ENCODE measurements at places on chromosomes 7 and 10.

GRCh38 chr7:105022458-105022857, 8.5 kb downstream of the KMT2E start:
- DNase-seq: no peak

- DNase-seq: no peak
Observed at GRCh38 chr7:129225206-129225930, 538 bp downstream of the AHCYL2 start.

GRCh38 chr7:122140918-122141317, 3.1 kb downstream of the AASS start:
- no peak for DNase-seq

GRCh38 chr10:109894516-109894915, 28.8 kb downstream of the XPNPEP1 start:
- DNase-seq: no peak

- peak; percentile 69 for DNase-seq
Observed at GRCh38 chr10:71966046-71967004, 2.1 kb downstream of the CHST3 start.

GRCh38 chr10:46223626-46224413, 63.0 kb upstream of the ANTXRL start:
- DNase-seq: peak; percentile 67

DNA sequence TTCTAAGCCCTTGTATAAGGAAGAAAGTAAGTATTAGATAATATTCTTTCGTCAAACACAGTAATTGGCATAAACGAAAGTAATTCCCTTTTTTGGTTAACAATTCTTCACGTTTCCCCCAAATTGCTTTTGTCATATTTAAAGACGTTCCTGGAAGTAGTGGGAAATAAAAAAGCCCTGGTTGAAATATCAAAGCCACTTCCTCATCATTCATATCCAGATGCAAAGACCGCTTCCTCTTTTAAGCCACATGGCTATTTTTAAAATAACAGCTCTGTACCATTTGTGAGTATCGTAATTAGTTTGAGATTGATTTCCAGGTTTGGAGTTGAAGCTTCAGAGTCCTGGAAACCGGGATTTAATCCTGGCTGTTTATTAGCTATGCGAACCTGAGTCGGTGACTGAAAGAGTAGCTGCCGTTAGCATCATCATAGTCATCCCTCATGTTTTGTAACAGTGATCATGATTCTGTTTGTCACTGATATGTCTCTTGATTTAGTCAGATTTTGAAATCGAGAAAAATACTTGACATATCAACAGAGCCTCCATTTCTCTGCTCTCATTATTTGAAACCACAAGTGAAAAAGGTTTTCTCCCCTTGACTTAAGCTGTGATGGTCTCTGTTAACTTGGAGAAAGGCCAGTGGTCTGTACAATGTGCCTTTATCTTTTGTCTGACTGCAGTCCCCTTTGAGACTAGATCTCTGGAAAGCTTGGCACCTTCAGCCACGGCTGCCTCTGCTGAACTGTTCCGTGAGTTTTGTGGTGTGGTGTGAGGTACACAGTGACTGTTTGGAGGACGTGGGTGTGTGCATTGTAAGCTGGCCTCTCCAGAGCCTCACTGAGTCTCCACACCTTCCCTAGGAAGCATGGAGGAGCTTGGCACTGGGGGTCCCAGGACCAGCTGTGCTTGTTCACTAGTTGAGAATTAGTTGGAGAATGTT, 18.1 kb downstream of the OPTN start:
- DNase-seq: no peak

DNA sequence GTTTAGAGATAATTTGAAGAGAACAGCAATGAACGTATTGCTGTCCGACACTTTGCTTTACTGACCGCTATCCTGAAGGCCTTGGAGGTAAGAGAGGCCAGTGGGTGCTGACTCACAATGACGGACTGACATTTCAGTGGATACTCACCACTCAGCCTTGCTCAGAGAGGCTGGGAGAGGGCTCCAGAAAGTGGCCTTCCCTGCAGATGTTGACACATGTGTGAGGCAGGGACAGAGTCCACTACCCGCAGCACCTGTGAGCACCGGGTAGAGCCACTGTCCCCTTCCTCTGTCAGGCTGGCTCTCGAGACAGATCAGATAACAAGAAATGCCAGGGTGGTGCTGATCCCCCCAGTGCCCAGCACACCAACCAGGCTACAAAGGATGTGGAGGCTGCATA, 75.0 kb downstream of the GPR26 start:
- DNase-seq: no peak

DNA sequence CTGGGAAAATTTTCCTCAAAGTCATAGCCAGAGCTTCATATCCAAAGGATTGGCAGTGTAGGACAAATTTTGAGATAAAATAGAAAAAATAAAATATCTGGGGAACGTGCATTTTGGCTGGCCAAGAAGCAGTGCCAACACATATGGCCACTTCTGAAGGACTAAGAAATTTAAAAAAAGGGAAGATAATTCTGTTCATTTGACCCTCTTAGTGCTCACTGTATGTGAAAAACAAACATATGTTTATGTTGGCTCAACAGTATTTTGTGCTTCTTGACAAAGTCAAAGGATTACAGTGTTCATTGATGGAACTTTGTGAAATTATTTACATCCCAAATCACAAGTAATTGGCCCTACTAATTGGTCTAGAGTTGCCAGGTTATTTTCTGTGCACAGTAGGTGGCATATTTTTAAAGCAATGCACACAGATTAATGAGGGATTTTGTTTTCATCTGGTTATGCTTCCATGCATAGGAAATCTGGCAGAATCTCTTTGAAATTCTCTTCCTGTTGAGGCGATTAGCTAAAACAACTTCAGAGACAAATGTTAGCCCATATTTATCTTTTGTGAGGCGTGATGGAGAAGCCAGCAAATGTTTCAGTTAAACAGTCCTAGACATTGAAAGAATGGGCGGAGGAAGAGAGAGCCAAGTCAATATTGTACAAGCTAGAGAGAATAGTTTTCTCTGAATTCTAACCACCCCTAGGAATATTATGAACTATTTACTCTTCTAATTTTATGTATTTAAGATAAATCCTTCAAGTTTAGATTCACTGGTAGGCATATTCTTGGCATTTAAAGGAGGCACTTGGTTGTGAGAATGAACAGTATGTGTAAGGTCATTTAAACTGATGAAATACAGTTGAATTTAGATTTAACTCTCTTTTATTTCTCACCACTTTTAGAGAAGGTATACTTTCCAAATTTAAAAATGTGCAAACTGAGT, 237.7 kb upstream of the MBL2 start:
- DNase-seq: no peak

DNA sequence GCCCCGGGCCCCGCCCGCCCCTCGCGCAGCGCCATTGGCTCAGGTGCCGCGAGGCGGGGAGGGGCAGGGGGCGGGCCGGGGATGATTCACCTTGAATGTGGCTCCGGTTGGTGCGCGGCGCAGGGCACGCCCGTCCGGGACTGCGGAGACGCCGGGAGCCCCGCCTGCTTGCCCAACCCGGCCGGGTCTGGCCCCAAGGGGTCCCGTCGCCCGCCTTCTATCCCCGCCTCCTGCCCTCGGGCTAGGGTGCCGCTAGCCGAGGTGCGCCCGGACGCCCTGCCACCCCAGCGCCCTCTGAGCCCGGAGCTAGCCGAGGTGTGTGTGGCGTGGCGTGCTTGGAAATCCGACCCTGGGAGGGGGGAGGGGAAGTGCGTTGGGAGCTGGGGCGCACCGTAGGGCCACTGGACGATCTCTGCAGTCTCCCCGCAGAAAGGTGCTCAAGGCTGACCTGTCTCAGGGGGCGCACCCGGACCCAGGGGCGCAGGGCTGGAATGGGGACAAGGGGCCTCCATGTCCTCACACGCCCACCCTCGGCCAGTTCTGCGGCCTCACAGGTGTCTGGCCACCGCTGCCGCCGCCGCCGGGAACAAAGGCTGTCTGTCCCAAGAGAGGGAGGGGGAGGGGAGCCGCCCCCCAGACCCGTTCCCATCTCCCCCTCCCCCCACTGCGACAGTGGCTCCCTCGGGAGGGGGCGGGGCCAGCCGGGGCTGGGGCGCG, 168.9 kb downstream of the NRF1 start:
- DNase-seq: no peak

- no peak for DNase-seq
Observed at GRCh38 chr10:109474812-109475211, 448.5 kb downstream of the XPNPEP1 start.

DNA sequence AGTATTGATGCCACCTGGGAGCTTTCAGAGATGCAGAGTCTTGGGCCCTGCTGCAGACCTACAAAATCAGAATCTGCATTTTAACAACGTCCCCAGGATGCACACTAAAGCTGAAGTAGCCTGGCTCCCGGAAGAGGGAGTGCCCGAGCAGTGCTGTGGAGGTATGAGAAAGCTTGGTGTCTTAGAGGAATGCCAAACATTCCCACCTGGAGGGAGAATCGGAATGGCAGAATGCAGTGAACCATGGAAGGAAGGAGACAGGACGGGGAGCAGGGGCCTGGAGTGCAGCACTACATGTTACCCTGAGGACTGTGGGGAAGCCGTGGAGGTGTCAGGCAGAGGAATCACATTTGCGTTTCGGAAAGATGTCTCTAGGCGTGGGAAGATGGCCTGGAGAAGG, 90.9 kb downstream of the AOAH start:
- DNase-seq: no peak

GRCh38 chr7:96237040-96237439, 84.9 kb downstream of the SLC25A13 start:
- no peak for DNase-seq

DNA sequence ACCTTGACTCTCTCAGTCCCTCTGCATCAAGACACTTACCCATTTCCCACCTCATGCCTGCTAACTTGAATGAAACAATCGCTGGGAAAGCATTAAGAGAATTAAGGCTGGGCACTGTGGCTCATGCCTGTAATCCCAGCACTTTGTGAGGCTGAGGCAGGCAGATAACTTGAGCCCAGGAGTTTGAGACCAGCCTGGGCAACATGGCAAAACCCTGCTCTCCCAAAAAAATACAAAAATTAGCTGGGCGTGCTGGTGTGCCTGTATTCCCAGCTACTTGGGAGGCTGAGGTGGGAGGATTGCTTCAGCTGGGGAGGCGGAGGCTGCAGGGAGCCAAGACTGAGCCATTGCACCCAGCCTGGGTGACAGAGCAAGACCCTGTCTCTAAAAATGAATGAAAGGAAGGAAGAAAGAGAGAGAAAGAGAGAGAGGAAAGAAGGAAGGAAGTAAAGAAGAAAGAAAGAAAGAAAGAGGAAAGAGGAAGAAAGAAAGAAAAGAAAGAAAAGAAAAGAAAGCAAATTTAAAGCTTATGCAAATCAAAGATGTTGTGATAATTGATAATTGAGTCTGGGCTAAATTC, 646 bp downstream of the SERPINE1 start:
- DNase-seq: no peak

- DNase-seq: no peak
Observed at GRCh38 chr7:94382132-94382531, 12.6 kb upstream of the COL1A2 start.

- DNase-seq: no peak
Observed at GRCh38 chr7:24834128-24834798, 77.0 kb upstream of the GSDME start.

DNA sequence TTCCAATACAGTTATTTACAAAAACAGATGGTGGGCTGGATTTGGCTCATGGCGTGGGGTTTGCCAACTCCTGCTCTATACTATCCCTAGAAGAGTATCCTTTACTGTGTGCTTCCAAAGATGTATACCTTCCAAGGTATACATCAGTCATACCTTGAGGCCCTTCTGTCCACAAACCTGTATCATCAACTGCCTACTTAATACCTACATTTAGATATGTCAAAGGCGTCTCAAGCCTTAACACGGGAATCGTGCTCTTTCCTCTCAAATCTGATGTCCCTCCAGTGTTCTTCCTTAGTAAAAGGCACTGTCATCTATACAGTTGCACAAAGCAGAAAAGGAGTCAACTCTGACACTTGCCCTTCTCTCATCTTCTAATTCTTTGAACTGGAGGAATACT, 36.9 kb downstream of the NAMPT start:
- DNase-seq: no peak

- no peak for DNase-seq
Observed at GRCh38 chr10:81219758-81220157, 655.2 kb upstream of the NRG3 start.

GRCh38 chr7:21173436-21173835, 254.4 kb upstream of the SP4 start:
- no peak for DNase-seq

- DNase-seq: no peak
Observed at GRCh38 chr10:2214805-2215204, 477.5 kb upstream of the ADARB2 start.

DNA sequence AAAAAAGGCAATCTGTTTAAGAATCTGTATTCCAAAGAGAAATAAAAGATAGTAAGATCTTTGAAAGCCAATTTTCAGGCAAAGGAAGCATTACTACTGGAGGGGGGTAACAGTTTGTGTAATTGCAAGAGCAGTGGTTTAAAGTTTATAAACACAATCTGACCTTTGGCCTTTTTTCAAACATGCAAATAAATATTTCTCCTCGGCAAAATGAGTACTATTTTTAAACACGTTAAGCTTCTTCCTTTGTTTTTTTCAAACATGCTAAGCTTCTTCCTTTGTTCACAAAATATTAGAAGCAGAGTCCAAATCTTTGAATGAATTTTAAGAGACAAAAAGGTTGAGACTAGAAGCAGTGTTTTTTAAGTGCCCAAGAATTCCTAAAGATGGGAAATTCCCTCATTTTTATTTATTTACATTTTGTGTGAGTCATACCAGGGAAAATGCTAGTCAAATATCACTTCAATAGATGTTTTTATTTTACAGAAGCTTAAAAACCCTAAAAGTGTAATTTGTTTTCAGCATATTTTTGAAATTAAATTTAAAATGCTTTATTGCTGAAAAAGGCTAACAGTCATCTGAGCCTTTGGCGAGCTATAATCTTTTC, 229.3 kb downstream of the GPR37 start:
- no peak for DNase-seq

- DNase-seq: no peak
Observed at GRCh38 chr7:25430200-25430931, 202.1 kb upstream of the NPVF start.

DNA sequence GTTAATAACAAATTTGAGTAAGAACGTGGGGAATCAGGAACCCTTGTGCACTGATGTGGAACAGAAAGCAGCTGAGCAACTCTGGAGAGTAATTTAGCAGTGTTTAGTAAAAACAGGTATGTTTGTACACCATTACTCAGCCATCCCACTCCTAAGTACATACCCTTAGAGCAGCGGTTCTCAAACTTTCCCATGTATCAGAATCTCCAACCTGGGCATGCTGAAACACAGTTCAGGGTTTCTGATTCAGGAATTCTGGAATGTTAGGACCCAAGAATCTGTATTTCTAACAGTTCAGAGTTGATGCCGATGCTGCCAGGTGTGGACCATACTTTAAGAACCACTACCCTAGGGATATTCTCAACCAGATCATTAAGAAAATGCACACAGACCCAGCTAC, 5.1 kb downstream of the SGMS1 start:
- no peak for DNase-seq

GRCh38 chr7:16463949-16464715, 1.4 kb downstream of the SOSTDC1 start:
- DNase-seq: no peak

All from cardiac septum (tissue), 1 donor.